ENCODE measurements at places on chromosomes 7 and 10.

GRCh38 chr7:130985361-130985760 is 251.4 kb upstream of the KLF14 start:
- DNase-seq, result no peak

- DNase-seq, result no peak
Measured at GRCh38 chr10:605632-606325, 83.7 kb downstream of the DIP2C start.

- DNase-seq, result no peak
Measured at GRCh38 chr10:76115131-76115470, 683.7 kb downstream of the LRMDA start.

DNA sequence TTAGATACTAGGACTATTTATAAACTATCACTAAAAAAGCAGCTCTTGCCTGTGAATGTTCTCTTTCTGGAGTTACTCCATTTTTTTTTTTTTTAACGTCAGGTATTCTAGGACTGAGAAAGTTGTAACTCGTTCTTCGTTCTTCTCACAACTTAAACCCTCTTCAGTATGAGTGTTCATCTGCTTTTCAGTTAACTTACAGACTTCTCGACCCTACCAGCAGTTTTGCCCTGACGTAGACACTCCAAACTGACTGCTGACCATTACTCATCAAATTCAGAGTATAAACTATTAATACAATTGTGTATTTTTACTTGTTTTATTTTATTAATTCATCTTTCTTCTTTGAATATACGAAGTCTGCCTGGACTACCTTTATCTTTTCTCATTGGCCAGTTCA is 353.1 kb downstream of the GPR37 start:
- DNase-seq, result no peak

GRCh38 chr7:74164985-74165456 is 9.1 kb upstream of the EIF4H start:
- DNase-seq, result no peak

DNA sequence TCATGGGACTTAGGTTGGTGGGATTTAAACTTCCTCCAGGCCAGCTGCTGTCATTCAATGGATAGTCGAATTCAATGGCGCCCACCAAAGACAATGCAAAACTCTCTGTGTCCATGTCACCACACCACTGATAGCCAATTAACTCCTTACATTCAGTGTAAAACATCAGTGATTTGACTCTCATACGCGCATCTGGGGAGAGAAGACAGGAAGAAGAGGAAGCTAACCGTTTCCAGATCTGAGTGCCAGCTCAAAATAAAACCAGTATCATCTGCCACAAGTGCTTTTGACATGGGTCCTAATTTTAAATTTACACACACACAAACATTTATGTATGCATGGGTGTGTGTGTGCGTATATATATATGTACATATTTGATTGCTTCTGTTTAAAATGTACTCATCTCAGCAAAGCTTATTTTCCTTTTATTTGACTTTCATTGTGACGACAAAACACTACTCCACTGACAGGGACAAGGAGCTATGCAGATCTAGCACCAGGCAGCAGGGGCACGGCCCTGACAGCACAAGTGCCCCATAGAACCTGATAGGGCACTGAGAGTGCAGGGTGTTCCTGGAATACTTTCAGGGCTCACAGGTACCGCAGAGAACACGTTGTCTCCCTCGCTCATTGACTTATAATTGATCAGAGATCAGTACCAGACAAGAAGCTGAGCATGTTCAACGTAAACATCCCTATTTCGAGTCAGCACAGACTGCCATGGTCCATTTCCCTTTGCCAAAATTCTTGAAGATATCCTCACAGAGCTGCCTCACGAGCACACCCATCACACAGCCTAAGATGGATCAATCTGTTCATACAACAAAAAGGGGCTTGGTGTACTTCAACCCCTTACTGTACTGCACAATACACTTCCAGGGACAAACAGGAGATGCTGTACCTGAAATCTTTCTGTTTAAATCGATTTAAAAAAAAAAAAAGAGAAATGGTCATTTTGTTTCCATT is 176.1 kb downstream of the COBL start:
- DNase-seq, result no peak

GRCh38 chr7:78224923-78225322 is 426.4 kb downstream of the PHTF2 start:
- DNase-seq, result no peak

- no peak for DNase-seq
Measured at GRCh38 chr7:51198654-51199053, 118.0 kb downstream of the COBL start.

DNA sequence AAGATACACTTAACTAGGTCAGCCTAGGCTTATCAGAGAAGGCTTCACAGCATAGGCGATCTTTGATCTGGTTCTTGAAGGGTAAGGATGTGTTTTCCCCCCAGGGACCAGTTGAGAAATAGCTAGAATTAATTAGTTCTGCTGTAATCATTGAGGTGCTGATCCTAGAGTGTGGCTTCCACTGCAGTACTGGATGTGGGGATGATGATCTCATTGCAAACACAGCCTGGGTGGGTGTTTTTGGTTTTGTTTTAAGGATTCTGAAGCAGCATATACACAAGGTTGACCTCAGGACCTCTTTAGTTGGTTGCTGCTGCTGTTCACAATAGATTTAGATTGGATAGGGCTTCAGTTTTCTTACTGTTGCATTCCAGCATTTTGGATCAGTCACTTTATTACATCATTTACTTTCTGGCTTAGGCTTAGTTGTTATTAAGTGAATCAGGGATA is 159.7 kb downstream of the AUTS2 start:
- DNase-seq, result no peak

- DNase-seq, result no peak
Measured at GRCh38 chr7:108094933-108095710, 35.0 kb downstream of the LAMB4 start.

GRCh38 chr10:87847550-87847949 is 15.8 kb downstream of the KLLN start:
- DNase-seq, result no peak

- DNase-seq, result no peak
Measured at GRCh38 chr10:132519382-132520176, 18.0 kb upstream of the INPP5A start.

- no peak for DNase-seq
Measured at GRCh38 chr7:69992938-69993337, 394.7 kb downstream of the AUTS2 start.

- DNase-seq, result no peak
Measured at GRCh38 chr7:46864716-46865115, 717.2 kb downstream of the TNS3 start.

DNA sequence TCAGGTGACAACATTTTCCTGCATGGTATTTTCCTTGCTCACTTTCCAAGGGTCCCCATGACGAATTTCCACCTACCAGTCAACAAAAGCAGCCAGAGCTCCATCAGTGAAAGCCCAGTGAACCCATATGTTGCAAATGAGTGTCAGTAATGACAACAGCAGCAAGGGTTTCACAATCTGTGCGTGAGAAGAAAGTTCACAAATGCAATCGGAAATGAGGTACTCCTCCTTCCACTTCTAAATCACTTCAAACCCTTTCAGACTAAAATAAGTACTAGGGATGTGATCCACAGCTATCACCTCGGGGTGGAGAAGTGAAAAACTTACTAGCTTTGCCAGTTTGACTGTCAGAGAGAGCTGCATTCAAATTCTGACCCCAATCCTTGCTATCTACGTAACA is 55.6 kb upstream of the BET1 start:
- DNase-seq, result no peak

GRCh38 chr10:78890506-78890905 is 178.3 kb upstream of the ZMIZ1 start:
- DNase-seq, result no peak

DNA sequence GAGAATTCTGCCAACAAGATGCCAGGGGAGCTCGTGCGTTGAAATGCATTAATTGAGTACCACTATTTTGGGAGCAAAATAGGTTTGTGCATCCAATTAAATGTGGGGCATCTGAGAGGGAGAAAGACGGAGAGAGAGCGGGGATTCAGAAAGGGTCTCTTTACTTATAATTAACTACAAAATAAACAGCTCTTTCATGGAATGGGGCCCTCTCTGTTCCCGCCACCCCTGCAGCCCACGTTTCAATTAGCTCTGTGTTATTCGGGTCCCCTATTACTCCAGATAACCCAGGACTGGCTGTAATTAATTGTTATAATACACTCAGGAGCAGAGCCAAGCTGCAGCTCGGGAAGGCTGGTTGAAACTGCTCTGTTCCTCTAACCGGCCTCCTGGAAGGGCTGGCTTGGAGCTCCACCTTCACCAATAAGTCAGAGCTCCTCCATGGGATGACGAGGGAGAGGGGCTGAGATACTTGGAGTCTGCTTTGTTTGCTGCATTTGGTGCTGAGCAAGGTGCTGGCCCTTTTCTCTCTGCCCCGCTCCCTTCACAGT is 67.8 kb downstream of the CARD11 start:
- DNase-seq, result no peak

DNA sequence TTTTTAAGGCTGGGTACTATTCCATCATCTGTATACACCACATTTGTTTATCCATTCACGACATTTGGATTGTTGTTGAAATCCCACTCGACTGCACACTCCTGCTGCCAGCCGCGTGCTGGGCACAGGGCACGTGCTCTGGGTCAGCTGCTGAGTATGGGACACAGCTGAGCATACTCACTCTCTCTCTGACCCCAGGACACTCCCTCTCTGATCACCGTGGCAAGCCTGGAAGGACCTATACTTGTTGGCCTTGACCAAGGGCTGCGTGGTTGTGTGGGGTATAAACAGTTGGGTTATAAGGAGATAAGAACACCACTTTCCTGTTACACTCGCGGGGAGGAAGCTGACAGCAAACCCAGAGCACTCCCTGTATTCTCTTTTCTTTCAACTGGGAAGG is 153.0 kb upstream of the RHEB start:
- no peak for DNase-seq

- no peak for DNase-seq
Measured at GRCh38 chr10:48935577-48935976, 4.1 kb downstream of the LRRC18 start.

DNA sequence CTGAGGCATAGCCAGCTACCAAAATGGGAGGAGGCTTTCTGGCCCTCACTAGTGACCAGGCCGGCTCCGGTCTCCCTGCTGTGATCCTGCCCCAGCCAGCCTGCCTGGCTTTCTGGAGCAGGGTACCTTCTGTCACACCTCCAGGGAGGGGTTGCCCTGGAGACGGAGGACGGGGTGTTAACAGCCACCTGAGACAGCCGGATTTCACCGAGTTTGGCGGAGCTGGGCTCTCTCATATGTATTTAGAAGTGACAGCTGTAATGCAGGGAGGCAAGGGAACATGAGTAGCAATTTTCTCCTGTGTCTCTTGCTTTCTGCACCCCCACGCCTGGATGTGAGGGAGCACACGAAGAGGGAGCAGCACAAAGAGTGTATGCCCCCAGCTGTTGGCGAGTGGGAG is 473.3 kb downstream of the PLXNA4 start:
- no peak for DNase-seq

DNA sequence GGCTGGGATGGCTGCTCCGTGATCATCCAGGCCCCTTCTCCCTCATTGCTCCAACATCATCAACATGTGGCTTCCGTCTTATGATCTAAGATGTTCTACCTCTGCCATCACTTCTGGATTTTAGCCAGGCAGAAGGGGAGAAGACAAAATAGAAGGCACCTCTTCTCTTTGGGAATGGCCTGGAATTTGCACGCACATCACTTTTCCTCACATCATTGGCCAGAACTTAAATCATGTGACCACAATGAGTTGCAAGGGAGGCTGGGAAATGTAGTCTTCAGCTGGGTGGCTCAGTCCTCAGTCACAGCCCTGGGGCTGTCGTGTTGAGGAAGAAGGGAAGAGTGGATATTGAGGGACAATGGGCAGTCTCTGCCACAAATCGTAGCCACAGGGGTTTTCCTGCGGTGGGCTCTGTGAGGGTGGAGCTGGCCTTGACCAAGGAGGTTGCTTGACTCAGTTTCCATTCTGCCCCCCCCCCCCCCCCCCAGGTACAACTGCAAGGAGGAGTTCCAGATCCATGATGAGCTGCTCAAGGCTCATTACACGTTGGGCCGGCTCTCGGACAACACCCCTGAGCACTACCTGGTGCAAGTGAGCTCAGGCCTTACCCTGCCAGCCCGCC is 50.3 kb downstream of the PALD1 start:
- no peak for DNase-seq

DNA sequence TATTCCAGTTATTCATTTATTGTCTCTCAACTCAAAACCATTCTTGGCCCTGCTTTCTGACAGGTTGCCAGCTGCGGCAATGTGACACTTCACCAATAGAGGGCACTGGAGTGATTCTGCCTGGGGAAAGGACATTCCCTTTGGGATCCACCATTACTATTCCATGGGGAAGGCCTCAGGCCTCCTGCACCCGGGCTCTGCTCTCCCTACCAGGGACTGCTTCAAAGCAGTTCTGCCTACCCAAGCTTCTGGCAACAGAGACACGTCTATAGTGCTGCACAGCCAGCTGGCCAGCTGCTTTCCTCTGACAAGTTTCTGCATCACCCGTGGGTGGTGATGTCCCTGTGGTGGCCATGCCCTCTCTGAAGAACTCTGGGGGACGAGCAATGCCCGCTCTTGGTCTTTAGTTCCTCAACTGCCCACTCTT is 163.8 kb downstream of the ELMO1 start:
- DNase-seq, result no peak

- DNase-seq, result no peak
Measured at GRCh38 chr7:41685684-41686083, 17.2 kb downstream of the INHBA start.

DNA sequence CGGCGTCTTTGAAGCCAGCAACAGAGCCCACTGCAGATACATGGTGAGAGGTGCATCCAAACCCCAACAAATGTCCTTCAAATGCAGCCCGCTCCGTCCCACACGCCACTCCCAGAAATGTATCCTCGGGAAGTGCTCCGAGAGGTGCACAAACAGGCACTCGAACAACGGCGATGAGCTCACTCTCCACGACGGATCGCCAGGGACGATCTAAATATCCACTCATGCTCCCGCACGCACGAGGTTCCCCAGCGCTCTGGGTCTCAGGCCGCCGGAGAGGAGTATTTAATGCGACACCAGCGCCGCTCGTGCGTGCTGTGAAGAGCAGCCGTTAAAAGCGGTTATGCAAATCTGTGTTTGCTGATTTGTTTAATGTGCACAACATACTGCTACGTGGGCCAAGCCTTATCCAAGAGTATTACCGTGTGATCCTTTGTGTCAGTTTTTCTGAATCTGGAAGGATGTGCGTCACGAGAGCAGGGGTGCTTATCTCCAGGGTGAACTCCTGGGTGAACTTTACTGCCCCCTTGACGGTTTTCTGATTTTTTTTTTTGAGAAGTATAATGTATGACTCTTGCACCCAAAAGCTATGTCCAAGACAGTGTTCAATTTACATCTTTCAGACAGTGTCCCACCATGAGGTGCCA is 48.5 kb upstream of the PPP2R2D start:
- DNase-seq, result no peak

GRCh38 chr7:130369110-130369711 is 11.1 kb upstream of the CPA1 start:
- no peak for DNase-seq
